ENCODE measurements at places on chromosomes 7 and 10.

- no peak for DNase-seq
Measured at GRCh38 chr10:21022821-21023220, 125.7 kb upstream of the NEBL start.

GRCh38 chr7:80151274-80151665 lies 16.6 kb downstream of the GNAI1 start:
- DNase-seq: peak; percentile 36

GRCh38 chr10:96840841-96841518 lies 8.9 kb downstream of the LCOR start:
- peak; percentile 6 for DNase-seq

DNA sequence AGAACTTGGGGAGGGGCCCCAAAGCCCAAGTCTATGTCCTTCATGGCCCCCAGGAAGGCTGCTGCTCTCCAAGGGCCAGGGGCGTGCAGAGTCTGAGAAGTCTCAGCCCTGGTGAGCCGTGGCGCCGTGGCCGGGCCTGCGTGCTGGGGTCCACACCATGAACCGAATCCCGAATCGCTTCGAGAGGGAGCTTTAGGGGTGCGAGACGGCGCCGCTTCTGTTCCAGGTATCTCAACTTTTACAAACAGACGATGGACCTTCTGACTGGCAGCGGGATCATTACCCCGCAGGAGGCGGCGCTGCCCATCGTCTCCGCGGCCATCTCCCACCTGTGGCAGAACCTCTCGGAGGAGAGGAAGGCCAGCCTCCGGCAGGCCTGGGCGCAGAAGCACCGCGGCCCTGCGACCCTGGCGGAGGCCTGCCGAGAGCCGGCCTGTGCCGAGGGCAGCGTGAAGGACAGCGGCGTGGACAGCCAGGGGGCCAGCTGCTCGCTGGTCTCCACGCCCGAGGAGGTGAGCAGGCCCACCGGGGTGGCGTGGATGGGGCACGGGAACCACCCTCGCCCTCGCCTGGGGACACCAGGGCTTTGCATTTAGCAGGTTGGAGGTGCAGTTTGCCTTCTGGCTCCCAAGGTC lies 12.7 kb downstream of the STRA8 start:
- no peak for DNase-seq

- no peak for DNase-seq
Measured at GRCh38 chr7:108590606-108591005, 20.9 kb downstream of the DNAJB9 start.

GRCh38 chr7:68014031-68014736 lies 1017.6 kb downstream of the TYW1 start:
- no peak for DNase-seq
